ENCODE measurements at places on chromosomes 11 and 22.

GRCh38 chr11:126173257-126173656 is 38.2 kb downstream of the RPUSD4 start:
- DNase-seq, result no peak

DNA sequence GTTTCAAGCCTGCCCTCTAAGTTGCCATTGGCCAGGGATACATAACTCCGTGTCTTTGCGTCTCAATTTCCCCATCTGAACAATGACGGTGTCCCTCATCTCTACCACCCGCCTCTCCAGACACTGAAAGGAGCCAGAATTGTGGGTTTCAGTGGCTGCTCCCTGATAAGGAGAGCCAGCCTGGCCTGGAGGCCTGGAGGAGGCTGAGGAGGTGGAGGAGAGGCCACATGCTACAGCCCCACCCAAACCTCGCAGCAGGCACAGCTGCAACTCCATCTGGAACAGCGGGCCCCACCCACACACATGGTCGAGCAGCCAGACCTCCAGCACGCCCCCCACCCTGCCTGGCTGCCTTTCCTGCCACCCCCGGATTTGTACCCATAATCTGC is 34.4 kb upstream of the CD82 start:
- DNase-seq, result no peak

- no peak for DNase-seq
Measured at GRCh38 chr11:86990031-86990430, 34.8 kb upstream of the FZD4 start.

GRCh38 chr22:19517171-19517500 is 7.1 kb downstream of the CLDN5 start:
- DNase-seq, result no peak

- DNase-seq, result no peak
Measured at GRCh38 chr11:112596324-112596723, 335.7 kb upstream of the PLET1 start.

DNA sequence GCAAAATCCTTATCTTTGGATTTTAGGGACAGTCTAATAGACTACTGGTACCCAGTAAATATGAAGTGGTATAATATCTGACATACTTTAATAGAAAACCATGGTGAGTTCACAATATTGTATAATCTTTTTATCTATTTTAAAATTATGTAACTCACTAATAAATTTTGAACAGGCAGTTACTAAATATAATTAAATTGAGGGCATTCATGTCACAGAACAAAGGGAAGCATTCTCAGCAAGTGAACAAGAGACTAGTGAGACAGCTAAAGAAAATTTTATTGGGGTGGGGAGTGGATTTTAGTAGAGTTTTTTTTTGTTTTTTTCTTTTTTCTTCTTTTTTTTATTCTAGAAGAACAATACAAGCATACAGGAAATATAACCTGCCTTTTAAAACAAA is 55.0 kb downstream of the DNAJC24 start:
- DNase-seq, result no peak
